ENCODE measurements at places on chromosomes 7 and 10.

DNA sequence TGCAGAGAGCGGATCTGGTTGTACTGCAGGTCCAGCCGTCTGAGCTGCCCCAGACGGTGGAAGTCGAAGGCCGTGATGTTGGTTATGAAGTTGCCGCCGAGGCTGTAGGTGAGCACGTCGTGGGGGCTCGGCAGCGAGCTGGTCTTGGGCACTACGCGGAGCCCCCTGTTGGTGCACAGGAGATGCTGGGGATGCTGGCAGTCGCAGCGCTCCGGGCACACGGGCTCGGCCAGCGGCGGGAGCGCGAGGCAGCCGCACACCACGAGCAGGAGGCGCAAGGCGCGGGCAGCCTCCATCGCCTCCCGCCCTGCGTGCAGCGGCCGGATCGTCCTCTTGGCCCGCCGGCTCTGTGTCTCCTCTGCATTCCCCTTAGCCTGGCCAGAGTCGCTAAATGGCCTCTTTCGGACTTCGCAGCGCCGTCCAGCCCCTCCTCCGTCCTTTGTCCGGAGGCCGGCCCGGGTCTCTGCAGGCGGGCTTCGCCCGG is 337 bp downstream of the TRIL start:
- DNase-seq, result no peak

DNA sequence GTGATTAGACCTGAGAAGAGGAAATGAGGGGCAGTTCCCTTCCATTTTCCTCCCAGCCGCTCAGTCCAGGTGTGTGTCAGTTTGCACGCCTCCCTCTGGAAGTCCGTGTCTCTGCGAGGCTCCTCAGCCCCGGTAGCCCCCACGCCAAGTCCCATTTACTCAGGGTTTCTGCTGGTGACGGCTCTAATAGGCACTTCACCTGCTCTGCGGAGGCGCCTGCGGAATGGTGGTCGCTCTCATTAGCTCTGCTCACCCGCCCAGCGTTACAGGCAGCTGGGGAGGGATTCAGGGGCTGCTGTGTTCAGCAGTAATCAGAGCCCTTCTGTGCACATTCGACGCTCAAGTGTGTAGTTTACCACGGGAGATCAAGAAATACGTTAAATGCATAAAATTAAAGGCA is 179.9 kb downstream of the MGMT start:
- no peak for DNase-seq

DNA sequence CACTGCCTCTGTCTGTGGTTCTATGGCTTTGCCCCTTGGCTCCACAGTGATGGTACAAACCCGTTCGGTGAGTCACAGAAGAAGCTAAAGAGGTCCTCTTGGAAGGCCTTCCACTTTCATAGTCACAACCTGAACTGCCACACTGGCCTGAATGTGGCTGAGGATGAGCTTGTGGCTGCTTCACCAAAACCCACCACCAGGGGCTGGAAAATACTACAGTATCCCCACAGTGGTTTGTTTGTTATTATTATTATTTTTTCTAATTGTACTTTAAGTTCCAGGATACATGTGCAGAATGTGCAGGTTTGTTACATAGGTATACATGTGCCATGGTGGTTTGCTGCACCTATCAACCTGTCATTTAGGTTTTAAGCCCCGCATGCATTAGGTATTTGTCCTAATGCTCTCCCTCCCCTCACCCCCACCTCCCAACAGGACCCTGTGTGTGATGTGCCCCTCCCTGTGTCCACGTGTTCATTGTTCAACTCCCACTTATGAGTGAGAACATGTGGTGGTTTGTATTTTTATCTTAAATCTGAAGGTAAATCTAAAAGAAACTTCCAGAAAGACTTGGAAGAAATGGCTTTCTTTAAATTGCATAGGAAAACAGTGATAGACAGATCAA is 160.8 kb upstream of the NPSR1 start:
- DNase-seq, result no peak

DNA sequence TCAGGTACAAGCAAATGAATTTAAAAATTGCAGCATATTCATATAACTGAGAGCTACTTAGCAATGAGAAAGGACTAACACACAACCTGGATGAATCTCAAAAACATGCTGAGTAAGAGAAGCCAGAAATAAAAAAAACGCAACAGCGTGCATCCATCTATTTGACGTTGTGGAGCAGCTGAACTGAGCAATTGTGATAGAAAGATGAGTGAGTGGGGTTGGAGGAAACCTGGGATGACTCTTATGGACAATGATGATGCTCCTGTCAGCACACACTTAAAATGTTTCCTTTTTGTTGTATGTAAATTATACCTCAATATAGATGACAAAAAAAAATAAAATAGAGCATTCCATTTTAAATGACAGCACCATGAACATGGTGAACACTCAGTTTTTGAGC is 36.0 kb upstream of the AKR1E2 start:
- DNase-seq, result no peak

DNA sequence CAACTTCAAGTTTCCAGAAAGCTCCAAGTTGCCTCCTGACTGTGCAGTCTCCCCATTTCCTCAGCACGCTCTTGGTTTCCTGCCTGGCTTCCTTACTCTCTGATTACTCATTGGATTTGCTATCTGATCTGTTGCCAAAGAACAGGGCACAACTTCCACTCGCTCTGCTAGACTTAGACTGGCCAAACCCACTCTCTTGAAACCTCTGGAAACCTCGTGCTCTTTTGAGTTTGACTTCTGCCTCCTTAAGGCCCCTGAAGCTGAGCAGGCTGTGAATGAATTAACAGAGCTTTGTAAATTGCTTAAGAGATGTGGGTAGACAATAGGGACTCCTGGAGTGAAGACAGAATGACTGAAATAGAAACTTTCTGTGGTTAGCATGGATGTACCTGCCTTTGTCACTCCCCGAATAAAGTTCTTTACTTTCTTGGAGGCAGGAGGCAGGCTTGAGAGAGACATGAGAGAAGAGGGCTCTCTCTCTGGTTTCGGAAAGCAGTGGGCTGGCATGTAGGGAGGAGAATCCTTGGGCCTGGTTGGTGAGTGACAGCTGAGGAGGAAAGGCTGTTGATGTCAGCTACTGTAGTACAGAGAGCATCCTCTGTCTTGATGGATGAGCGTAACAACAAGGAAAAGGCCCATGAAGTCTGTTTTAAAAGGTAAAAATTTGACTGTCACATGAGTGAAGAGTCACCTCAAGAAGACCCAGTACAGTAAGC is 70.8 kb downstream of the CHN2 start:
- DNase-seq, result no peak

DNA sequence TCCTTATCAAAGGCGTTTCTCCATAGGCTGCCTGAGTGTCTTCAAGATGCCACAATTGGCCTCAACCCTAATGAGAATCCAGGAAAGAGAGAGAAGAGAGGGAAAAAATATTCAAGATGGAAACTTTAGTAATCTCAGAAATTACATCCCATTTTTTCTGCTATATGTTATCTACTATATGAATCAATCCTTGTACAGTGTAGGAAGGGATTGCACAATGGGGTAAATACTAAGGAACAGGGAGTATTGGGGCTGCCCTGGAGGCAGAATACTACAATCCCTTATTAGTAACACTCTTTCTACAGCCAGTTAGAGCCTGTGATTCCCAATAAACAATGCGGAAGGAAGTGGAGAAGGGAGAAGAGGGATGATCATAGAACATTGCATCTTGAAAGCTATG is 27.9 kb downstream of the TFPI2 start:
- no peak for DNase-seq

- no peak for DNase-seq
Observed at GRCh38 chr10:51867956-51868355, 168.6 kb upstream of the CSTF2T start.

DNA sequence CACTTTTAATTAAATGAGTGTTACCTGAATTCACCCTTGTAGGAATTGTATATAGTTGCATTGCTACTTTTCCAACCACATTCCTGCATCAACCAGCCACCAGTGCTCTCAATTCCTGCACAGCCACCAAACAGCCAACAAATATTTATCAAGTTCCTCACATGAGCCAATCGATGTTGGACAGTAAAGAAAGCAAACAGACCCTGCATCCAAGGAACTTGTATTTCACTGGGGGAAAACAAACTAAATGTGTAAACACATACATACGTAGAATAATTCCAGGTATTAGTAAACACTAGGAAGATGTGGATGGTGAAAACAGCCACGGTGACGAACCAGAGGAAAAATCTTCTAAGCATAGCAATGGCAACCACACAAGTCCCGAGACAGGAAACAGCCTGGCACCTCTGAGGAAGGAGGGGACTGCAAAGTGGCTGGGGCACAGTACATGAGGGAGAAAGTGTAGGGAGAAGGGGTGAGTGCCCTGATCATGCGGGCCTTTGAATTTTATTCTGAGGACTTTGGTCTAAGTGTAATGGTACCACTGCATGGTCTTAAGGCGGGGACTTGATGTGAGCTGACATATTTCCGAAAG is 111.2 kb downstream of the XRCC2 start:
- DNase-seq, result no peak

- DNase-seq, result no peak
Observed at GRCh38 chr10:8951440-8952089, 897.1 kb downstream of the GATA3 start.

DNA sequence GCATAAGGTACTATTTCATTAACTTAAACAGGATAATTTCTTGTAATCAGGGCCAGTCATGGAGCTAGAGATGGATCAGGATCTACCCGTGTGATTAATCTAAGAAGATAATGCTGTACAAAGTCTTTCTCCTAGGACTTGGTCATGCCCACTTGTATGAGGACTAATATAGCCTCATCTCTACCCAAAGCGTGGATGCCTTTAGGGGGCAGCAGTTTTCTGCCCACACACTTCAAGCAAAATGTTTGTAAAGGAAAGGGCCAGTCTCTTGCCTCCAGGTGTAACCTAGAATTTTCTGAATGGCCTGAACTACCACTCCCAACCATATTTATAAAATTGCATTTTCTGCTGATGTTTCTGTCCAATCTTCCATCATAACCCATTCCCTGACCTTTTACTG is 764.0 kb upstream of the IGFBP3 start:
- no peak for DNase-seq

DNA sequence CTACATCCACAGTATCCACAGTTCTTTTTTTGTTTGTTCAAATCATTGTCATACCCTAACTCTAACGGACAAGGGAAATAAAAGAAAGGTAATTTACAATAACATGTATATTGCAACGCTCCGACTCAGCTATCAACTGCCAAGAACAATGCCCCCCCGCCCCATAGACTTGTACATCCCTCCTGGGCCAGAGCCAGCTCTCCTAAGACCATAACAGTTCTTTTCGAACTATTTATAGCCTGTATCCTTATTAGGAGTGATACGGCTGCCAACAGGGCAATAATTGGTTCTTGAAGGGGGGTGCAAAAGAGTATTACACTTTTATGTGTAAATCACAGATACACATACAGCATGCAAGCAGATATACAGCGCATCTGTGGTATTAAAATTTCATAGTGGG is 495.7 kb downstream of the GALNT17 start:
- no peak for DNase-seq

GRCh38 chr10:121276046-121276445 is 322.2 kb downstream of the FGFR2 start:
- DNase-seq, result no peak

DNA sequence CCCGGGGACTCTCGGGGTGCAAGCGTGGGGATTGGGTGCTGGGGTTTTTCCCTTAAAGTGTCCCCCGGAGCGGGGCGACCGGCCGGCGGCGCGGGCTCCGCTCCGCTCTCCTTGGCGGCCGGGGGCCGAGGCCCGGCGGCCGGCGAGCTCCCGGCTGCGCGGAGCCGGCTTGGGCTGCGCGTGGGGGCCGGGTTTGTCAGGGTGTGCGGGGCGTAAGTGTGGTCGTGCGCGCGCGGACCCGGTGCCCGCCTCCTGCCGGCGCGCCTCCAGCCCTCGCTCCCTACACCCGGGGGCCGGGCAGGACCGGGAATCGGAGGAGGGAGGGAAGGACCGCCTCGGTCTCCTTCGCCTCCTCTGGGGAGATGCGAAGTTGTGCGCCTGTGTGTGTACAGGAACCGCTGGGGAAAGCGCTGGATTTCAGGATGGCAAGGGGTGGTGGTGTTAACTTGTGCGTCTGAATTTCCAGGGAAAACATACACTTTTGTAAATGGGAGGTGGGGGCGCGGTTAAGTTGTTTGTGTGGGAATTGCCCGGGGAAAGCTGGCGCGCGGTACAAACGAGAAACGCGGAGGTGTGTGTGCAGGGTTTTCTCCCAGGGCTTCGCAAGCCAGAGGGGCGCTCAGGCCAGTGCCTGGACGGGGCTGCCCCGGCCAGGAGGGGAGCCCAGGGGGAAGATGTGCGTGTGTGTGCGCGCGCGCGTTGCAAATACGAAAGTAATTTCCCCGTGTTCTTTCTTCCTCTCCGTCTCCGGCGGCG is 737 bp downstream of the ZMIZ1 start:
- DNase-seq, result no peak

DNA sequence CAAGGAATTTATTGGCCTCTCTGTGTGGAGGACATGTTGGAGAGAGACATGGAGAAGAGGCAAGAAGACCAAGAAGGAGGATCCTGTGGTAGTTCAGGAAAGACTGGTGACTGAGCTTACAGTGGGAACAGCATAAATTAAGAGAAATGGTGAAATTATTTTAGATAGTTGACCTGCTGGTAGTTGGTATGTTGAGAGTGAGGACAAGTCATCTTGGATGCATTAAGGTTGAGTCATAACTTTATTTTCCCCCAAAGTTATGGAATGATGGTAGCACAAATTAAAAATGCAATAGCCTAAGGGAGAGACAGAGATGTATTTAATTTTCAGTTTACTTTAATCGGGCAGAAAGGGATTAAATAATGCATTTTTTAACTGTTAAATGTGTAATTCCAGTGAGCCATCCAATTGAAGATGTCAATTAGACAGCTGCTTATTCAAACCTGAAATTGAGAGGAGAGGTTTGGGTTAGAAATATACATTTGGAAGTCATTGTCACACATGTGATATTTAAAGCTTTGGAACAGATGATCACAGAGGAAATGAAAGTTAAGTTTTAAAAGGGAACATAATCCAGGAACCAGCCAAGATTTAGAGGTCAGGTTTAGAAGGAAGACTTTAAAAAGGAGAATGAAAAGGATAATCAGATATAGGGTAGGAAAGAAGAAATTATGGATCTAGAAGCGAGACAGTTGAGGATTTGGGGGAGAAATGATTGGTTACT is 80.6 kb downstream of the DGKB start:
- DNase-seq, result no peak

GRCh38 chr10:28199941-28200340 is 102.9 kb downstream of the MPP7 start:
- no peak for DNase-seq

- DNase-seq, result no peak
Observed at GRCh38 chr10:22676435-22676834, 37.9 kb downstream of the PIP4K2A start.

GRCh38 chr7:131507592-131508331 is 48.7 kb downstream of the PODXL start:
- DNase-seq, result peak; percentile 60

DNA sequence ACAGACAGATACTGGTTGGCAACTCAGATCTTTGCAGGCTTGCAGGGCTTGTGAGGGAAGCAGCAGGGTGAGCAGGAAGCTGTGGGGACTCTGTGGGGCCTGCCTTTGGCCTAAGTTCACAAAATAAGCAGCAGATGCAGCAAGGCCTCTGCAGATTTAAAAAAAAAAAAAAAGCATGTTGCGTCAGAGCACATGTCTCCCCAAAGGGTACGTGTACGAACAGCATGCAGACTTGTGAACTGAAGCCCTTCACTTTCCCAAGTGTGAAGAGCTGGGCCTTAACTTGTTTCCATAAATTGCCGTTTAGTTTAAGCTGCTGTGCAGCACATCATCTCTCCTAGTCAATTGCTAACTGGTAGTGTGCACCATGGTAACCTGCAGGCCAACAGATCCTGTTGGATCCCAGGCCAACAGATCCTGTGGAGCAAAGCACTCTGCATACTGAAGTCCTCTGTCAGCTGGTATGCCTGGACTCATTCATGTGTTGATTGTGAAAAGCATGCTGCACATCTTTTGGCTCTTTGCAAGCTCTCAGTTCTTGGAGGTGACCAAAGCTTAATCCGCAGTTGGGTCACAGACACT is 10.8 kb upstream of the XPNPEP1 start:
- DNase-seq, result peak; percentile 12

- no peak for DNase-seq
Observed at GRCh38 chr7:19146699-19147098, 1.5 kb upstream of the FERD3L start.

All from activated T-helper 1 cell treated with anti-CD3 and anti-CD28 coated beads, Interleukin-2, amount 50 U/mL, for 16 hours (primary cell).